CD4-positive, alpha-beta T cell treated with Interleukin-6 at 100 ng/mL for 8 hours (primary cell): ENCODE measurements at places on chromosomes 2 and 18.

DNA sequence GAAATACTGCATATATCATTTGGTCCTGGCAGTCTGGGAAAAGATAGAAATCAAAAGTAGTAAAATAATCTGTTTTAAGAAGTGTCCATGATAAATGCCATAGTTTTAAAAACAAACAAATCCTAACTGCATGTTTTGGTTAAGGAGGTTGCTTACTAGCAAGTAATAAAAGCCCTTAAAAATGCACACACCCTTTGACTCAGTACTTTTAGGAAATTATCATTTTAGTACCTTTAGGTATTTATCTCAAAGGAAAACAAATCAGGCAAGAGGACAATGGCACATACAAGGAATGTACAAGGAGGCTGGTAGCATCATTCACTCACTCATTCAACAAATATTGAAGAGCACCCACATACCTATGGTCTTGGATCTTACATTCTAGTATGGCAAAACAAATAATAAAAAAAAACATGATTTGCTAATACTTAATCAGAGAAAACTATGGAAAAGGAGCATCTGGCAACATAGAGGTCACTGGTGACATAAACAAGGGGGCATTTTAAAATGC is 67.6 kb downstream of the OLA1 start:
- DNase-seq = no peak

DNA sequence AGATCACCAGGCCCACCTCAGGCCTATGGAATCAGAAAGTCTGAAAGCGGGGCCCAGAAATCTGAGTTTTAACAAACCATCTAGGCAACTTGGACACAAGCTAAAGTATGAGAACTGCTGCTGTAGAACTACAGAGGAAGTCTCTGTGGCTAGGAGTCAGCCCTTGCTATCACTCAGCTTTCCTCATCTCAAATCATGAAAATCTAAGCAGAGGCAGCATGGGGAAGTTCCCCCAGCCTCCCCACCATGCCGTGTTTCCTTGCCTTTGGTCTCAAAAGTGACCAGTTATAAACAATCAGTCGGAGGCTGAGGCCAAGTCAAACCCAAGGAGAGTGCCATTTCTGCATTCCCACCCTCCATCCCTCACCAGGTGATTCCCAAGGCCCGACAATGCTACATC is 404.7 kb downstream of the BCL11A start:
- DNase-seq = no peak

DNA sequence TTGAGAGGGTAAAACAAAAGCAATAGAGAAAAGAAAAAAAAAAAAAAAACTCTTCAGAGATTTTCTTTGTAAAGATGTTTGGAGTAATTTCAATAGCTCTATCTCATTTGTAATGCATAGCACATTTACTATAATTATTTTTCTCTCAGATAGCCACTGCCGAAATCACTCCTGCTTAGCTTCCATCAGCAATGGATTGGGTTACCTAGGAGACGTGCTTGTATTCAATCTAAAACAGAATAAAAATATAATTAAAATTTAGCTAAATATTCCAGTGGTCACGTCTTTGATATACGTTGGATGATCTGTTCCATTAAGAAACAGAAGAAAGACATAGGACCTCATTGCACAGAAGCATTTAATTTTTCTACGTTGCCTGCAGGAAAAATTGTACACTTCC is 1435.7 kb upstream of the DDX18 start:
- DNase-seq = no peak

GRCh38 chr2:207970147-207970825 is 55.0 kb downstream of the PLEKHM3 start:
- no peak for DNase-seq

DNA sequence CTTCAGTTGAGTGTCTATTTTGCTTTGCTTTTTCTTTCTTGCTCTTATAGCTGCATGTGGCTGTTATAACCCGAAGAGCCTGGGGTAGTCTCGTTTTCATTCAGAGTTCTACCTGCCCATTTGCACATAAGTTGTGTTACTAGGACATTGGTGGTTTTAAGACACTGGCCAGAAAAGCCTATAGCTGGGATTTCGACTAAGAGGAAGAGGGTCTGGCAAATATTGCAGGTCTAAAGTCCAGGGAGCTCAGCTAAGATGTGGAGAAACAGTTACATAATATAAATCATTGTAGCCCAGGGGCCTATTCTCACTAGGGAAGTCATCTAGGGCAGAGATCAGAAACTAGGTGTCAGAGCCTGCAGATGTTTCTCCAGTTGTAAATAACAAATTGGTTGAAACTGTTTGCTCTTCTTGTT is 120.8 kb downstream of the BABAM2 start:
- DNase-seq = no peak

GRCh38 chr2:241080405-241081189 is 21.5 kb downstream of the MTERF4 start:
- DNase-seq = no peak

DNA sequence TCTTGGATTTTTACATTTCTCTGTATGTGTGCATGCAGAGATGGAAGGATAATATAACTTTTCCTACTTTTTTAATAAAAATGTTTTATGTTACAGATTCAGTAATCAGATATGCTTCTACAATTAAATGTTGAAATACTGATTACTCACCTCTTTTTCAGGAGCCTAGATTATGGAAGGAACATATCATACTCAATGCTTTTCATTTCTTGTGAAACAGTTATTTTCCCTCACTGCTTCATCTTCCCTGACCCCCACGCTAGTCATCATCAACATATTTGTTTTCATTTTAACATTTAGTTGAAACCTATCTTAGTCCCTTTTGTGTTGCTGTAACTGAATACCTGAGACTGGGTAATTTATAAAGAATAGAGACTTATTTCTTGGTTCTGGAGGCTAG is 190.7 kb downstream of the WDR7 start:
- DNase-seq = no peak
